Chondrocyte (in vitro differentiated cells): ENCODE measurements at places on chromosomes 16 and 17.

DNA sequence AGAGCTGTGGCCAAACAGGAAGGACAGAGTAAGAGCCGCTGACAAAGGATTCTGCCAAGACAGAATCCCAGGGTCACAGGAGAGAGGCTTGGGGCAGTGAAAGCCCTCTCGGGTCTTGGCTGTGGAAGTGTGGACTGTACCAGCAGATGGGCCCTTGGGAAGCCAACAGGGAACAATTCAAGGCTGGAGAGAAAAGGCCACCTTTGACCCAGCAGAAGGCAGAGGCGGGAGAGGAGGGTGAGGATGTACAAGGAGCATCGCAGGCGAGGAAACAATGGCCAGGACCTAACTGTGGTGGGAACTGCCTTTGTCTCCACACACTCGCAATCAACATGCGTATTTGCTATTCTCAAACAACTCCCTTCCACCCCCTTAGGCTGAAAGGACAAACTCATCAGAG lies 15.7 kb downstream of the CARHSP1 start:
- peak; percentile 37 for DNase-seq

GRCh38 chr17:19384723-19385391 lies 2.1 kb downstream of the MFAP4 start:
- DNase-seq: peak; percentile 85

DNA sequence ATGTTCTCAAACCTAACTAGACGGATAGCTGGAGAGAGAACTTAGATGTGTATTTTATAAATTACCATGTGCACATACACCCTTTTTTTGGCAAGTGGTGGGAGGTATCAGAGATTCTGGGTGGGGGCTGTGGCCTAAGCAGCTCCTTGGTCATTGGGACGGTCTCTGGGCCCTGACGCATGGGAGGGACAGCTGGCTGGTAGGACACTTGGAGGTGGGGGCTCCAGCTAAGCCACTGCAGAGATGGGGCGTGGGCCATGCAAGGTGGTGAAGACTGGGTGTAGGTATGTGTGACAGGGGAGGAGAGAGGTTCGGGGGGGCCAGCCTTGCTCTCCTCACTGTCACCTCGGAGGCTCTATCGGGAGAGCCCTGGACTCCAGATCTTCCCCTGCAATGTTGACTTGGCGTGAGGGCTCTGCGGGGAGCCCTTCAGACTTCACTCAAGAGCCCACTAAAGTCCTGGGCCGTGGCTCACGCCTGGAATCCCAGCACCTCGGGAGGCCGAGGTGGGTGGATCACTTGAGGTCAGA lies 17.1 kb downstream of the C1QTNF1 start:
- peak; percentile 66 for DNase-seq

GRCh38 chr16:51445250-51445649 lies 294.2 kb upstream of the SALL1 start:
- no peak for DNase-seq

GRCh38 chr17:77372444-77373298 lies 231.9 kb downstream of the SEC14L1 start:
- peak; percentile 90 for DNase-seq

DNA sequence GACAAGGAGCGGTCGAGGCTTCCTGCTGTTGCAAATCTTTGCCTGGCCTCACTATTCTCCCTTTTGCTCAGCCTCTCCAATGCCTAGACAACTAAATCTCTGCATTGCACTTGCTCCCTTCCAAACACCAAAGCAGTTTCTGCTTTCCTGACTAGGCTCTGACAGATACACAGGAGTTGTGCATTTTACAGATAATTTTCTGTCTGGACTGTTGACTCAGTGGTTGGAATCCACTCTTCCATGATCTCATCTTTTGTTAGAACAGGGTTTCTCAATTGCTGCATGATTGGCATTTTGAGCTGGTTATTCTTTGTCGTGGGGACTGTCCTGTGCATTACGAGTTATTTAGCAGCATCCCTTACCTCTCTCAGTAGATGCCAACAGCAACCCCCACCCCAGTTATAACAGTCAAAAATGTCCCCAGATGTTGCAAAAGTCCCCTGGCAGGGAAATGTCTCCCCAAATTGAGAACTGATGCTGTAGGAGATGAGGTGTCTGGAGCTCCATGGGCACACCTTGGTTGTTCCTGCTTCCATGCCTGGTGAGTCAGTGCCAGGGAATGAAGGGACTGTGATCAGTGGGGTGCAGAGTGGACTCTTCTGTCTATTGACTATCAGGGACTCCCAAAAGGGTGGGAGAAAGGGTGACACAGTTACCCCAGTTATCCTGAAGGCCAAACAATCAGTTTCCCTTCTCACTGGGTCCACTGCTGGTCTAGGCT lies 557.4 kb upstream of the PSMD7 start:
- no peak for DNase-seq
